NCI-H2081 (cell line): ENCODE measurements at places on chromosomes 5 and 9.
A peak's percentile ranks its signal among the peaks of the same experiment; 100 is the strongest.

GRCh38 chr5:6243706-6244338 is 134.5 kb downstream of the MED10 start:
- DNase-seq = no peak

- peak; percentile 23 for DNase-seq
Measured at GRCh38 chr5:116068028-116068632, 16.7 kb upstream of the COMMD10 start.

DNA sequence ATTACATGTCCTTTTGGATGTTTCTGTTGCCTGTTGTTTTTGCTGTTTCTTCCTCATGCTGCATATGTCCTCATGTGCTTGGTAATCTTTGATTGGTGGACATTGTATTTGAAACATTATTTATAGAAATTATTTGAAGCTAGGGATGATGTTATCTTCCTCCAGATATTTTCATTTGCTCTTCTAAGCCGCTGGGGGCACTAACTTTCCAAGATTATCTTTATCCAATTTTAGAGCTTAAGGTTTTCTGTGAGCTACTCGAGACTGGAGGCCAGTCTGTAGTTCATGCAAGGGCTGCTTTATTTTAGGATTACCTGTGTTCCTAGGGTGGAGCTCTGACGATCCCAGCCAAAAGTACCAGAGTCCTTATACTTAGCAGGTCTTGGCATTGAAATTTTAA is 40.9 kb downstream of the STX17 start:
- no peak for DNase-seq

- no peak for DNase-seq
Measured at GRCh38 chr9:2270565-2270964, 255.4 kb downstream of the SMARCA2 start.

DNA sequence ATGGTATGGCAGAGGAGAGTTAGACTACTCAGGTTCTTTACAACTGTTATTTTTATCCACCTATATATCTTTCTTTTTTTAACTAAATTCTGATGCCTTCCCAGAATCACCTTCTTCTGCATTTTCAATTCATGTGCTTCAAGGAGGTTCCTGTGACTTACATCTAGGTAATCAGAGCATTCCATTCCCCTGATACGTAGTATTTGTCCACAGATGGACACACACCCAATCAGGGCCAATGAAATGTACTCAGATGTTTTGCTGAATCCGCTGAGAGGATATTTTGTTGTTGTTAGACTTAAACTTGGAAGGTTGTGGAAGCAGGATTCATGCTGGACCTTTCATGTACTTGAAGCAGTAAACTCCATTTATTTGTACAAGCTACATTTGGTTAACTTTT is 159.4 kb upstream of the FER start:
- DNase-seq = no peak

- no peak for DNase-seq
Measured at GRCh38 chr5:6493681-6494454, 45.2 kb downstream of the UBE2QL1 start.

- no peak for DNase-seq
Measured at GRCh38 chr5:57405984-57406383, 76.6 kb downstream of the ACTBL2 start.

DNA sequence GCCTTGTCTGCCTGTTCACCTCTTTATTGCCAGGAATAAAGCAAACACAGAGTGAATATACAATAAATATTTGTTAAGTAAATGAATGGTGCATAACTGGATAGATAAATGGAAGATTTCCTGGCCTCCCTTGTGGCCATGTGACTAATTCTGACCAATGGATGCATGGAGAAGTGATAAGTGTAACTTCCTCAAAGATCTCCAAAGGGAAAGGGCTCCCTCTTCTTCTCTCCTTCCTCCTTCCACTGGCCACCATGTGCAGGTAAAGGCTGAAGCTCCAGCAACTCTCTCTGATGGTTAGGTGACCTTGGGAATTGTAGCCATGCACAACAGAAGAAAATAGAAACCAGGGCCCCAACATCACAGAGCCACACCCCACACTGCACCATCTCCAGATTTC is 174.4 kb downstream of the EBF1 start:
- no peak for DNase-seq

DNA sequence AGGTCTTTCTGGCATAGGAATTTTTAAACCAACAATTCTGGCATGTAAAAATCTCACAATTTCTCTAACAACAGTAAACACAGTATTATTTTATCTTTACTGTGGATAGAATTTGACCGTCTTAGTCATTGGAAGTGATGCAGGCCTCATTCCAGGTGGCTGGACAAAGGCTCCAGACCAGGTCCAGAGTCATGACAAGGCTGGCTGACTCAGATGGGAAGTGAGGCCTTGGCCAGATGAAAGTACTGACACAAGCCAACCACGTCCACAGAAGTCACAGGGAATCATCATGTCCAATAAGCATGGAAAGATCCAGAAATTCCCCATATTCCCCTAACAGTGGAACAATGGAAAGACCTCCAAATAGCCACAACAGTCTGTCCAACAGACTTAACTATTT is 12.4 kb downstream of the SPOCK1 start:
- no peak for DNase-seq

- no peak for DNase-seq
Measured at GRCh38 chr5:78647838-78648358, 674 bp downstream of the LHFPL2 start.

GRCh38 chr9:4022435-4023067 is 277.3 kb downstream of the GLIS3 start:
- no peak for DNase-seq

- DNase-seq = peak; percentile 11
Measured at GRCh38 chr5:132506094-132506692, 15.6 kb upstream of the IRF1 start.

- DNase-seq = no peak
Measured at GRCh38 chr5:17075236-17075635, 139.1 kb upstream of the MYO10 start.

- DNase-seq = no peak
Measured at GRCh38 chr9:109203761-109204360, 36.8 kb upstream of the FRRS1L start.

DNA sequence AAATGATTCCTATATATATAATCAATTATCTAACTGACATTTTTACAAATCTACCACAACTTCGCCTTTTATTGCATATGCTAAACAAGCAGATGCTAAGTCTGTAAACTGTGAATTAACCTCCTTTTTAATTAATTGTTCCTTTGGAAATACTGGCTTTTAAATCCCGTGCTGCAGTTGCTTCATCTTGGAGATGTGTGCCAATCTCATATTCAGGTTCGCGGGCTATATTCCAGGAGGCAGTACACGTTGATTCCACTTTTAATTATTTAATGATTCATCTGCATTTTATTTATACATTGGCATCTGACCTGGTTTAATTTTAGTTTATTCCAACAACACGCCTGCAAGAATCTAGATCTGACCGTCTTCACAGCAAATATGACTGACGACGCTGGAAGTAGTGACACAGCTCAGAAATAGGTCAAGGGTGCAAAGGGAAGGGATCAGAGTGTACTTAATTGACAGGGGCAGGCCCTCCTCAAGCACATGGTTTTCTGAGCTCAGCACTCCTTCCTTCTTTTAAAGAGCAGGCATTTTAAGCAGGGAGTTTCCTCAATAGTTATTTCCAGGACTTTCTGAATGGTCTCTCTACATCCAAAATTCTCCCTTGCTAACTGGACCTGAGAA is 125.2 kb downstream of the GLIS3 start:
- DNase-seq = no peak

- peak; percentile 17 for DNase-seq
Measured at GRCh38 chr9:131405858-131406537, 12.1 kb downstream of the PRRC2B start.

DNA sequence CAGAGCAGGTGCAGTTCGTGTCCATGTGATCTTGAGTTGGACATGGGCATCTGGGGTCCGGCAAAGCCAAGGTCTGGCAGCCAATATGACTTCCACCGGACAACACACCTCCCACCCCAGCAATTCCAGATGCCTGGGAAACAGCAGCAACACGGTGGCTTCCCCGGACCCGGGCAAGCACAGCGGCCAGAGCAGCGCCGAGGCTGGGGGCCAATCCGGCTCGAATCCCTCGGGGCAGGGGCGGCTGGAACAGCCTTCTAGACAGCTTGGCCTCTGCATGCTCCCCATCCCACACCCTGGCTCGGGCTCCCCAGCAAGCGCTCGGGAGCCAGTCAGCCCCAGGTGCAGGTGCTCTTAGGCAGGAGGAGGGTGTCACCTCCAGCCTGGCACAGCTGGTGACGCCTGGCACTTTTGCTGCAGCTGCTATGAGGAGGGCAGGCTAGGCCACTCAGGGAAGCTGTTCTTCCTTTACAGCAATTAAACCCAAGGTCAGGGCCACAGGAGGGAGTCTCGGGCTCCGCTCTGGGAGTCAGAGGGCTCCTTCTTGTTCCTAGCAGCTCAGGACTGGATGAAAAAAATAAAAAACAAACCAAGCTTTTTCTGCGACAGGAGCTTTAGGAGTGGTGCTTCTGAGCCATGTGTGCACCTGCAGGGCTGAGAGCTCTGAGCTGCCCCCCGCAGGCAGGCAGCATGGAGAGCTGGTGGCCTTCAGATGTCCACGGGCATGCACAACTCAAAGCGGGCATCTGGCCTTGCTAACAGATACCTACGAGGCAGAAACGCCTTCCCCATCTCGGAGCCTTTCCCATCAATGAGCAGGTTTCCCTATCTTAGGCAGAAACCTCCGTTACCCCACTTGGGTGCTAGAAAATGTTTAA is 28.2 kb downstream of the DBH start:
- peak; percentile 80 for DNase-seq

DNA sequence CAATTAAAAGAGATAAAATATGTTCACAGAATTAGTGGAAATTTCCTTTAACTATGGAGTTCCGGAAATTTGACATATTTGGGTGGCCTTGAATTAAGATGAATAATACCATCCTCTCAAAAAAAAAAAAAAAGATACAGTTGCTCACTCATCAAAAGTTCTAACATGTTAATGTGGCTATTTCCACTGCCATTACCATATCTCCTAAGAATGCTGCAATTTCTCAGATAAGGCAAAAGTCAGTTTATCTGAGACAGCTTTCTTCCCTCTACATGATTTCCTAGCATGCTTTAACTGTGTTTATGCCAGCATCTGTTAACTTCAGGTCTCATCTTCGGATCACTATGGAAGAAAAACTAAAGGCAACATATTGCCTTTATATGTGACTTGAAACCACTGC is 2.6 kb downstream of the FASTKD3 start:
- DNase-seq = no peak

- no peak for DNase-seq
Measured at GRCh38 chr5:1538741-1539392, 15.1 kb upstream of the LPCAT1 start.

- DNase-seq = no peak
Measured at GRCh38 chr5:6758236-6758635, 45.0 kb downstream of the TENT4A start.

- DNase-seq = no peak
Measured at GRCh38 chr5:16869821-16870796, 66.0 kb downstream of the MYO10 start.

GRCh38 chr9:80156756-80157472 is 585.1 kb downstream of the TLE4 start:
- no peak for DNase-seq

DNA sequence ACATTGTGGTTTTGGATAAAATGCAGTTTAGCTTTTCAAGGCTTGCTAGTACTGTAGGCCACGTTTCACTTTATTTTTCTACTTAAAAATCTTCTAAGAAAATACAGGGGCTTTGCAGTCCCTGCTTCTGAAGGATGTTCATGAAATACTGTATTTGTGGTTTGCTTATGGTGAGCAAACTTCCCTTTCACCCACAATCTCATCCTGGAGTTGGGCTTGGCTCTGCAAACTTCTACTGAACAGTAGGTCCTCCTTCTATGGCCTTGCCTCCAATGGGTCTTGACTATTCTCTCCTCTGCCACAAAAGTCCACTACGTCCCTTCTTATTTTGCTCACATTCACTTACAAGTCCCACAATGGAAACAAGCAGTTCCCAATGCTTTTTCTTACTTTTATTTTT is 502.7 kb upstream of the KLF4 start:
- no peak for DNase-seq

- no peak for DNase-seq
Measured at GRCh38 chr5:180296771-180297170, 4.9 kb upstream of the MAPK9 start.

- DNase-seq = no peak
Measured at GRCh38 chr5:111120911-111121310, 28.8 kb downstream of the WDR36 start.

DNA sequence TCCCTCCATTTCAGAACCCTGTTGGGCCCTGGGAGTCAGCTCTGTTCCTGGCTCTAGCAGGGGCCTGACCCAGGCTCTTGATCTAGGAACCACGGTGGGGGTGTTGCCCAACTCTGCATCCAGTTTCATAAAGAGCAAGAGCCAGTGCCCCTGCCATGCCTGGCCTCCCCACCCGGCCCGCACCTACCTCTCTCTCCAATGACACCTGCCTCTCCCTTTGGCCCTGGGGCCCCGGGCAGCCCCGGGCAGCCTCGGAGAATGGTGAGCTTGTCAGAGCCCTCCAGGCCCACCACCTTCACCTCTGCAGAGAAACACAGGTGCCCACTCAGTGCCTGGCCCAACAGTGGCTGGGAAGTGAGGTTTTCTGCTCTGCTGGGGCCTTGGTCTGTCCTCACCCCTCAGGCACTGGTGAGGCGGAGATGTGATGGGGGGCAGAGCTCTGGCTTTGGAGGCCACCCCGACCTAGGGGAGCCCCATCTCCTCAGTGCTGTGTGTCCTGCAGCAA is 1.5 kb downstream of the FCN1 start:
- DNase-seq = no peak

- DNase-seq = peak; percentile 14
Measured at GRCh38 chr5:158451203-158451992, 592.5 kb upstream of the CLINT1 start.

DNA sequence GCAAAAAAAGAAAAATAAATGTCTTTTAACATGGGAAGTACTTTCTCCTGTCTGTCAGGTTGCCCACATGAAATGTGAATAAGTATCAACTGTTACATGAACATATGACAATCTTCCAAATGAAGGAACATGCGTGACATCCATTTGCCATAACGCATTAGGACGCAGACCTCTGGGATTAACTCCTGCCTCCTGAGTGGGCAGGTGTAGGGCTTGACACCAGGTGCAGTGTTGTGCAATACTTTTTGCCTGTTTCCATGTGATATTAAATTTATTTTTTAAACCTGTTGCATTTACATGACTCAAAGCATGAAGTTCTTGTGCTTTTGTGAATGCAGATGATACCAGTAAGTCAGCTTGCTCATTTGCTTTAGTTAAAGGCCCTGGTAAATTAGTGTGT is 8.7 kb upstream of the TMEM141 start:
- DNase-seq = no peak

DNA sequence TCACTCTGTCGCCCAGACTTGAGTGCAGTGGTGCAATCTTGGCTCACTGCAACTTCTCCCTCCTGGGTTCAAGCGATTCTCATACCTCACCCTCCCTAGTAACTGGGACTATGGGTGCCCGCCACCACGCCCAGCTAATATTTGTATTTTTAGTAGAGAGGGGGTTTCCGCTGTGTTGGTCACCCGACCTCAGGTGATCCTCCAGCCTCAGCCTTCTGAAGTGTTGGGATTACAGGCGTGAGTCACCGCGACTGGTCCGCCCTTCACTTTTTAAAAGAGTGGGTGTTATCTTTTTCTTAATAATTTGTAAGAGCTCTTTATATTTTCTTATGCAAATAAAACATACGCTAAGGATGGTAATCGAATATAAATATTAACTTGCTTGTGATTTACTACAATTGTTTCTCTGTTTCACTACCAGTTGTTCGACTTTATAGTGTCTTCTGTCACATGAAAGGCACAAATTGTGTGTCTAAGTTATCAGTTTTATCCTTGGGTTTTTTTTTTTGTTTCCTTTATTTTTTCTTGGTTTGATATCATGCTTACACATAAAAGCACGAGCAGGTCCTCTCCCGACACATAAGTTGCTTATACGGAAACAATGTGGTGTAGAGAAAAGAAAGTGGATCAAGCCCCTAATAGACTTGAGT is 1.9 kb upstream of the GPBP1 start:
- DNase-seq = no peak
